ENCODE measurements at places on chromosomes 5 and 9.

DNA sequence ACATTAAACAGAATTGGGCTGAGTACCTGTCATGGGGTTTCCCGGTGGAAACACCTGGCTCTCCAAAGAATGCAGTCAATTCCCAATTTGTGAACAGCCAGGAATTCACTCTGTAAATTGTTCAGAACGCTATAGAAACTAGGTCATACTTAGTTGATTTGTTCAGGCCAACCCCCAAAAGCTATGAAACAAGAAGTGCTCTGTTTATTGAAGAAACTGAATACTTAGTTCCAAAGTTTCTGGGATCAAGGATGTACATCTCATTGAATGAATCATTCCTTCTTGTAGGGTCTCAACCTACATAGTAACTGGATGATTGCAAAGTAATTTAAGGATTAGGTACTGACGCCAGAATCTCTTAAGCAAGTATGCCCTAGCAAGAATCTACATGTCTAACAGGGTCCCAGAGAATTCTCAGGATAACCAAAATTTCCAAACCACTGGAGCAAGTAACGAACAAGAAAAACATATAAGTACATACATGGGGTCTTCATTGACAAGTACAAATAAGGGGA is 659 bp upstream of the TUSC1 start:
- DNase-seq = no peak

- no peak for DNase-seq
These were observed 77.1 kb upstream of the SUSD1 start for GRCh38 chr9:112252194-112252593.

- DNase-seq = no peak
These were observed 215.8 kb downstream of the ADAMTS12 start for GRCh38 chr5:33675958-33676464.

GRCh38 chr5:31783731-31784130 is 144.8 kb downstream of the PDZD2 start:
- DNase-seq = no peak

DNA sequence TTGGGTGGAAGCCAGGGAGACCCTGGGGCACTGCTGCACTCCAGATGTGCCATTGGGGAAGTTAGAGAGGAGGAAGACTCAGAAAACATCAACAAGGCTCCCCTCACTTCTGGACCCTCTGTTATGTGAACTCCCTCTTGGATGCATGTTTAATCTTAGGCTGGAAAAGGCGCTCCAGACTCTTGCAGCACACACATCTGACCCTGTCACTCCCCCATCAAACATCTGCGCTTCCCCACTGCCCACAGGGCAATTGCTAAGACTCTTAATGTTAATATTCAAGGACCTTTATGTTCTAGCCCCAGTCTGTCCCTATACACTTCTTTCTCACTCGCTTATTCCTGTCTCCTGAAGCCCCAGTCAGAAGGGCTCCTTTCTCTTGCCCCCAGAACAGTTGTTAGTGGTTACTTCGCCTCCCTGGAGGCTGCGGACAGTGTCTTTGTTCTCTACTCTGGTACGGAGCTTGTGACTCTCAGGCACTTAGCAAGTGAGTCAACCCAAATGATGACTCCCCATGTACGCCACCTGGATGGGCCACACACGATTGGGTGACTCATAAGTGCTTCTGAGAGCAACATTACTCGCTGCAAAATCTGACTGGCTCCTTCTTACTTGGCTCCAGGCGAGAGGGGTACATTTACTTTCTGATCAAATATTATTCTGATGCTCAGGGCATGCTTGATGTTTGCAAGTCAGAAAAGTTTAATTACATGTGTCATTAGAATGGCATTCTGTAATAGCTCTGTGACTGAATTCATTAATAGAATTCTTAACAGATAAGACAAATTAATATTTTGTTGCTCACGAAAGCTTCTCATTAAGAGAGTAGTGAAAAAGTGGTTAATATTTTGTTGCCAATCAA is 193.6 kb downstream of the HSPA4 start:
- DNase-seq = no peak

DNA sequence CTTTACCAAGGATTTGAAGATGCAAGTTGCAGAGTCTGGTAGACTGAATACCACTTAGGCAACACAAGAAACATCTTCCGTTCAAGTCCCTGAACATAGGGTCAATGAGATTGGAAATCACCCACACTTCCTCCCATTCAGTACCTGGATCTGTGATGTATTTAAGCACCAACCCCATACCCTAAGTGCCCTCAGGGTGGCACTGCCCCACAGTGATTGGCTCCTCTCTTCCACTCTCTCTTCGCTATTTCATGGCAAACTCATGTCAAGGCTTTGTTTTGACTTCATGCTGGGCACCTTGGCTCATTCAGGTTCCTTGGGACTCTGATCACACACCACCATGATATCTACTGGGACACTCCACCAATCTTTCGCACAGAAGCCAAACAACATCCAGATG is 53.7 kb downstream of the GGTA1 start:
- no peak for DNase-seq

DNA sequence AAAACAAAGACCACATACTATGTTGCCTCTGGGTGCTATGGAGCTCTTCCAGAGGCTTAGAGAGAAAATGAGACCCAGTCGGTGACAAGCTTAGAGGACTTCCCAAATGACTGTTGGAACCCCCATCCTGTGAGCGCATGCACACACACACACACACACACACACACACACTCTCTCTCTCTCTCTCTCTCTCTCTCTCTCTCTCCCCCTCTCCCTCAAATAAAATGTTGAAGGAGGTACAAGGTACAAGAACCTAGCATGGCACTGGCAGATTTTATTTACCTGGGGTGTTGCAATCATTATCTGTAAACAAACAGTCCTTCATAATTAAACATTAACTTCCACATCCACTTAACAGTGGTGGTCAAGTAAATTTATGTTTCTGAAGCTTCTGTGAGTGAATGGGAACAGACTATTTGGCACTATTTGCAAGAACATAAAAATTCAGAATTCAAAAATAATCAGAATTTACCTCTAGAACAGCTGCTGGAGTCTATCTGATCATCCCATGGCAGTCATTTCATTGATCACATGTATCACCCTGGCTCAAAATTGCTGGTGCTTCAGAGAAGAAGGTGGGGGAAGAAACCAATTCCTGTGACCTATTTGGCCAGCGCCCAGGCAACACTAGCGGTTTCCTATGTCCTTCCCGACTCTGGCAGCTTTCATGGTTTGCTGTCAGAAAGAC is 24.9 kb downstream of the TRPM3 start:
- DNase-seq = no peak

DNA sequence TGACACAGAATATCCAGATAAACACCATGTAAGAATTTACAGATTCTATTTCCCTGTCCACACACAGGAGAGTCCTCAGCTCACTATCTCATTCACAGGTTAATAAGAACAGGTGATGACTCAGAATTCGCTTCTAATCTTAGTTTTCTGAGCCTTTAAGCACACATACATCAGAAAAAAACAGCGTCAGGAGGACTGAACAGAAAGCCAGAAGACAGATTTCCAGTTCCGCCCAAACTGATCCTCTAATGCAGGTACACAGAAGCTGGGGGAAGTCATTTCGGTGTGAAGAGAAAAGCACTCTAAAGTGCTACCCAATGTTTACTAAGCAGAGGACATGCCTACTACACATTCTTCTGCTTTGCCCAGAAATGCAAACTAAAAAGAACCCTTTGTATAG is 1.6 kb downstream of the CEMIP2 start:
- DNase-seq = no peak

- DNase-seq = no peak
These were observed 561.1 kb downstream of the RAB3C start for GRCh38 chr5:59143926-59144333.

GRCh38 chr9:132791699-132792240 is 86.3 kb downstream of the AK8 start:
- DNase-seq = no peak

DNA sequence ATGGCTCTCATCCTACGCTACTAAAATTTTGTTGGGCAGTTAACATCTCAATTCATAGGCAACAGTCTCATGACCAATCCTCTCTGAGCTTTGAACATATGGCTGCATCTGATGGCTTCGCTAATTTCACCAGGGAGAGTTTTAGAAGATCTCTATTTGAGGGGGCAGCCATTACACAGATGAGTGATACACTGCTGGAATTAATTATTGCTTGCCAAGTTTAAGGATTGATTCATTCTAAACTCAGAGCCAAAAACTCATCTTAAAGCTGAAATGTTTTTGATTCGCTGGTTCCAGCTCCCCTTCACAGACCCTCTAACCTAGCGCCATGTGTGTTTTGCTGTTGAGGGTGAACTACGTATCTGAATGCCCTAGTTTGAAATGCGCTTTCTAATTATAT is 519.9 kb upstream of the WWC1 start:
- DNase-seq = no peak

- DNase-seq = no peak
These were observed 45.3 kb upstream of the PPP3R2 start for GRCh38 chr9:101639785-101640665.

- DNase-seq = peak; percentile 34
These were observed 1.1 kb downstream of the PTGER4 start for GRCh38 chr5:40680741-40681362.

Data from effector CD4-positive, alpha-beta T cell (primary cell).